CD4-positive, alpha-beta T cell (primary cell): ENCODE measurements at places on chromosomes 16 and 17.

DNA sequence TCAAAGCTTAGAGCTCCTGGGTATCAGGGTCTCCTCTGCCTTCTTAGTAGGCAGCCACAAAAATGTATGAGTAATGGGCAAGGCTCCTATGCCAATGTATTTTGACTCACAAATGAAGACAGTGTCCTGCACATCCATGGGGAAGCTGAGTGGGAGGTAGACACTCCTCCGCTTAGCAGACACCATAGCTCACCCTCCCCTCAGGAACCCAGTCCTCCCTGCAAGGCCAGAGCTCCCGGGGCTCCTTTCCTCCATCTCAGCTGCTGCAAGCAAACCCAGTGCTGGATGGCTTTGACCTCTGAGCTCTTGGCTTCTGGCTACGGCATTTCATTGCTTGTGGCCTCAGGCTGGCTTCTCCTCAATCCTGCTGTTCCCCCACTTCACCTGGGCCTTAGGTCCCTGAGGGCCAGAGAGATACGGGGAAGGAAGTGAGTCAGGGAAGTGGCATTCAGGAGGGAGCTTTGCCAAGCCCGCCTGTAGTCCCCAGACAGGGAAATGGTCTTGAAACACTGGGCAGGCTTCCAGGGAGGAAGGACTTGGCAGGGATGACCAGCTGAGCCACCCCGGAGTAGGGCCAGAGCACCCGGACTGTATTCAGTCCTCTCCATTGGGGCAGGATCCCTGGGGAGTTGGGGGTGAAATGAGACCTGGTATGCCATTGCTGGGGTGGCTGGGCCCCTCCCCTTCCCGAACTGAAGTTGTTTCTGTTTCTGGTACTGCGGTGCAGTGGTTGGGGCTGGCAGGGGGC, 4.5 kb downstream of the ABCC3 start:
- DNase-seq = no peak

DNA sequence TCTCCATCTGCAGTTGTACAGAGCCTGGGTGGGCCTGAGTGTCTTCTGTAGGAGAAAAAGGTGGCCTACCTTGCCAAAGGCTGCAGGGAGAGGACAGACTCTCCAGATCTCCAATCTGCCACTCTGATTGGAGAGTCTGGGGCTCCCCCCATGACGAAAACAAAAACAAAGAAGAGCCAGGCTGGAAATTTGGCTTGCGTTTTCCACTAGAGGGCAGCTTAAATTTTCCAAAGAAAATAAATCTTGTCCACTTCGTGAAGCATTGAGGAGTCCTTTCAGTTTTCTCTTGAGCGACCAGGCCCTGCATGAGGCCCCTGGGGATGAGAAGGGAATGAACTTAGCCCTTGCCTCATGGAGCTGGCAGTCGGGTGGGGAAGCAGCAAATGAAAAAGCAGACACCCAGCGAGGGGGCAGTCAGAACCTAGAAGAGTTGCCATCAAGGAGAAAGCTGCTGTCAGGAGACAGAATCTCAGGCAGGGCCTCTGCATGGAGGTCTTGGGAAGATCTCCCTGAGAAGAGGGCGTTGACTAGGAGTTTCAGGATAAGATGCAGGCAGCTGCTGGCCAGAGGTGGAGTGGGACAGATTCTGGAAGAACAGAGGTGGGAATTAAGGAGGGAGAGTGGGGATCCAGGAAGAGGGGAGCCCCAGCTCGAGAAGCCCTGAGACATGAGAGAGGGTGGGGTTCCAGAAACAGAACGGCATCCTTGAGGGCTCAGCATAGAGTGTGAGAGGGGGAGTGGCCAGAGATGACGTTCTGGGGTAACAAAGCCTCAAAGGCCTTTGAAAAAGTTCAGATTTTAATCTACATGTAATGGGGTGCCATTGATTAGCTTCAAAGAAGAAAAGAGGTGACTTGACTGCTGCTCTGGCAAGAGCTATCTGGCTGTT, 8.4 kb upstream of the SHCBP1 start:
- no peak for DNase-seq

GRCh38 chr17:80881306-80881705, 110.3 kb upstream of the CHMP6 start:
- no peak for DNase-seq

DNA sequence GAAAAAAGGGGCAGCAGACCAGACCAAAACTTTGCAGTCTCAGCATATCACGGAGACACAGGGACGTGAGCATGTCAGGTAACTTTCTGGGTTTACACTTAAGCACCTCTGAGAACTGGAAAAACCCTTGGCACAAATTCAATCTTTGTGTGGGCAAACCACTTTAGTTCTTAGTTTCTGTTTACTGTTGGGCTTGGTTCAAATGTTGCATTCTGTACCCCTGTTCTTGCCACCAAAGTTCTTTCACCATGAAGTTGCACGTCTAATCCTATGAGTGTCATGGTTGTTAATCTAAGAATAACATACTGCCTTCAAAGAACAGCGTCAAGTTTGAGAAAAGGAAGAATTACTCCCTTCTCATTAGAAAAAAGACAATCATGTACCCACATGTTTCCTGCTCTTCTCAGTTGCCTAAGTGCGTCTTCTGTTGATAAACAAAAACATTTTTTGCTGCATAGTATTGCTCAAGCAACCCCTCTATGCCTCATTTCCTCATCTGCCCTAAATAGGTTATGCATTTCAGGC, 11.6 kb downstream of the KRT33A start:
- peak; percentile 91 for DNase-seq

DNA sequence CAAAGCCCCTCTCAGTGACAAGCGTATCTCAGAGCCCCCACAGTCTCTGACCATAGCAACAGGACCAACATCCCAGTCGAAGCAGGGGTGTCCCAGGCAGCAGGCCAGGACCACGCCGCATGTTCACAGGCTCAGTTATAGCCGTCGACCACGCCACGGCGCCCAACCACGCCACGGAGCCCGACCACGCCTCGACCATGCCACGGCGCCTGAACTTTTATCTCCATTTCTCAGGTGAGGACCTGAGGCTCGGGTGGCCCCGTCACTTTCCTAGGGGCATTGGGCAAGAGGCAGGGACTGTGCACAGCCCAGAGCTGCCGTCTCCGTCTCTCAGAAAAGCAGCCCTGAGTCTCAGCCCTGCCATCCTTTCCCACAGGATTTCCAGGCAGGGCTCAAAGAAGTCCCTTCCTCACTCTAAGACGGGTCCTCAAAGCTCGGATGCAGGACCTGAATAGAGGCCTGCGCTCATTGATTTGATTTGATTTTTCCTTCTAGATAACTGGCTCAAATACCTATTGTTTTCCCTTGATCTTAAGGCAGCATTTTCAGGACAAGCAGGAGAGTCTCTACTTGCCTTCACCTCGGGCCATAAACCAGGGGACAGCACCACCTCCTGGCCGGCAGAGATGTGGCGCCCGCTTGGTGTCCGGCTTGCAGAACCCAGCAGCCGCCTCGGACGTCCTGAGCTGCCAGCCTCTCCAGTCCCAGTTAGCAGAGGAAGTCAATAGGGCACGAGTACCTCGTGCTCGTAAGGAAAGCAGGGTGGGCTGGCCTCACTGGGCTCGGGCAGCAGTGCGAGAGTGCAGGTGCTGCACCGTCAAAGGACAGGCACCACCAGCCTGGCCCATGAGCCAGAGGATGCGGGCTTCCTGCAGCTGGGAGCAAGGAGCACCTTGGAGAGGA, 38.8 kb downstream of the C16orf95 start:
- DNase-seq = peak; percentile 8

DNA sequence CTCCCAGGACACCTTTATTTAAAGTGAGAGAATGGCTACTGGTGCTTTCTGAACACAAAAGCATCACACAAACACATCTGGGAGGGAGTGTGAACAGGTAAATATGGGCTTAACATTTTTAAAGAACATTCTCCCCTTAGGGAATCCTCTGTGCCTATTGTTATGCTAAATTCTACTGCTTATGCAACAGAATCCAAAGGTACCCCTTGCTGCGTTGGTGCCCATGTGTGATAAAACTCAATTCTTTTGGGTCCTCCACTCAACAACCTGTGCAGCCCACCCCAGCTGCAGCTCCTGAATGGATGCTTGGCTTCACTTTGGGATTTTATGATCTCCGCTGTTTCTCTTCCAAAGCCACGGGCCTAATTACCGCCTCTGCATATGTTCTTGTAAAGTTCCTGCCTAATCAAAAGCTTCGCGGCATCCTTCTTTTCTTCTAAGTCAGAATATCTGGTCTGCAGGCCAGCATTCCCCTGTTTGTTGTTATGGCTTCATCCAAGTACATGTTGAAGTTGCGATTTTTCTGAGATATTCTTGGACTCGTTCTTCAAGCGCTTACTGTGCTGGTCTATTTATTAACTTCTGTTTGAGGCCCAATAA, 23.9 kb downstream of the RHBDL3 start:
- no peak for DNase-seq

GRCh38 chr17:29640981-29641642, 18.4 kb upstream of the CORO6 start:
- DNase-seq = no peak

DNA sequence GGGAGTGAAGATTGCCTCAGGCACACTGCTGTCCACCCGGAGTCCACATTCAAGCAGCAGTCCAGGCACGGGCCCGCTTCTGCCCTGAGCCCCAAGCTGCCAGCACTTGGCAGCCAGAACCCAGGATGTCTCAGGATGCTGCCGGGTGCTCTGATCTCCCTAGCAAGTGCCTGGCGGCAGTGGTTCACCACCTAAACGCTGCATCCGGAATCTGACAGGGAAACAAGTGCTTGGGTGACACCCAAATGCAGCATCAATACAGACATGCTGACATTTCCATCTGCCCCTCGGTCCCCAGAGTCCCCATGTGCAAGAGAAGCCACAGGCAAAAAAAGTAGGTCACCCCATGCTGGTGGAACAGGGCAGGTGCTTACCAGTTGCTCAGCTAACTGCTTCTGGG, 197.1 kb upstream of the RPL38 start:
- no peak for DNase-seq

DNA sequence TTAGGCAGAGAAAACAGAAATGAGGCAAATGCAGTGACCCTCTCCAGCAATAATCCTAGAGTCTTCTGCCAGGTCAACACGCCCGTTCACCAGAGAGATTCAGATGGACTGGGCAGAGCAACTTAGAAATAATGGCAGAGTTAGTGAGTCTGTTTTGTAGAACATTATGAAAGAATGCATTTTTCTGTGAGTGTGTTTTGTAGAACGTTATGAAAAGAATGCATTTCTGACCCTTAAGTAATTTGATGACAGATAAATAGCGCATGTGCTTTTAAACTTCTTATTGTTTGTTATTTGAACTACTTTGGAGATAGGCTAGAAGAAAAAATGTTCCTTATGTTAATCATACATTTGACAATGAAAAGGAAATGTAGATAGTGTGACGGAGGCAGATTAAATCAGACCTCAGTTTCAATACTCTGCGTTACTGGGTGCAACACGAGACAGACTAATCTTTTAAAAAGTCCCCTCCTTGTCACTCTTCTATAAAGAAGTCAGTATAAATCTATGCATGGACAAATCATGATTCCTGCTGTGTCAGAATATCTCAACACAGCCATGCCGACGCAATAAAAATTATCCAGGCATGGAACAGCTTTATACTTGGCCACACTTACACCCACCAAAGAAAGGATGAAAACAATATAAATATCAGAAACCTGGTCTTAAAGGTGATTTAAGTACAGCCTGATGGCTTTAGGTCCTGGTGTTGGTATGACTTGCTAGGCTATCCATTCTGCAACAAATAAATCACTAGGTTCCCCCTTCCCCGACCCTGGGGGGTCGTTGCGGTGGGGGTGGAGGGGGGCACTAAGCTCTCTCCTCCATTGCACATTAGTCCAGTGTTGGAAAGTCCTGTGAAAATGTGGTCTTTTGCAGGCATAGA, 47.8 kb downstream of the MARCHF10 start:
- DNase-seq = no peak

GRCh38 chr16:11350519-11350918, 5.3 kb downstream of the RMI2 start:
- DNase-seq = no peak

DNA sequence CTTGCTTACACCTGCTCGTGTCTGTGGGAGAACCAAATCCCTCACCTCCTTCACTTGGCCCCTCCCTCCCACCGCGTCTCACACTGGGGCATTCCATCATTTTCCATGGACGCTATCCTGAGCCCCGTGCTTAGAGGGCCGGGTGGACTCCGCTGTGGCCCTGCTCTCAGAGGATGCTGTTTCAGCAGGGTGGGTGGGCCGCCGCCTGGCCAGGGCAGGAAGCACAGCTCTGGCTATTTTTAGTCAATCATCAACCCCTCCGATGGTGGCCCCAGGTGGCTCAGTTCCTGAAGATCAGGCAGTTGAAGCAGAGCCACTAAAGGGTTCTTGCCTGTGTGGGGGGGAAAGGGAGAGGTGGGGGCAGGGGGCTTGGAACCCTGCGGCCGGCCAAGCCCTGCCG, 230.3 kb downstream of the ENGASE start:
- no peak for DNase-seq

DNA sequence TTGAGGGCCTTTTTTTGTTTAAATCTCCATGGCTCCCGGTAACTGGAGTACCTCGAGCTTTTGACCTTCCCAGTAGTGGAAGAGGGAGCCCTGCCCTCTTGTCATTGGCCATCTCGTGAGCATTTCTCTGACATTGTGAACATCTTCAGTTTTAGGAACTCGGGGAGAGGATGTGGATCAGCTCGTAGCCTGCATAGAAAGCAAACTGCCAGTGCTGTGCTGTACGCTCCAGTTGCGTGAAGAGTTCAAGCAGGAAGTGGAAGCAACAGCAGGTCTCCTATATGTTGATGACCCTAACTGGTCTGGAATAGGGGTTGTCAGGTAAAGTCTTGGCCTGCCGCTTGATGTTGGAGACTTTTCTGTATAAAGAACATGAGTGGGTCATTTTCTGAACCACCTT, 24.3 kb downstream of the NTAN1 start:
- no peak for DNase-seq

GRCh38 chr17:73683771-73684170, 39.5 kb upstream of the SDK2 start:
- DNase-seq = no peak

- DNase-seq = no peak
Measured at GRCh38 chr17:65892912-65893377, 299.0 kb downstream of the CEP112 start.

DNA sequence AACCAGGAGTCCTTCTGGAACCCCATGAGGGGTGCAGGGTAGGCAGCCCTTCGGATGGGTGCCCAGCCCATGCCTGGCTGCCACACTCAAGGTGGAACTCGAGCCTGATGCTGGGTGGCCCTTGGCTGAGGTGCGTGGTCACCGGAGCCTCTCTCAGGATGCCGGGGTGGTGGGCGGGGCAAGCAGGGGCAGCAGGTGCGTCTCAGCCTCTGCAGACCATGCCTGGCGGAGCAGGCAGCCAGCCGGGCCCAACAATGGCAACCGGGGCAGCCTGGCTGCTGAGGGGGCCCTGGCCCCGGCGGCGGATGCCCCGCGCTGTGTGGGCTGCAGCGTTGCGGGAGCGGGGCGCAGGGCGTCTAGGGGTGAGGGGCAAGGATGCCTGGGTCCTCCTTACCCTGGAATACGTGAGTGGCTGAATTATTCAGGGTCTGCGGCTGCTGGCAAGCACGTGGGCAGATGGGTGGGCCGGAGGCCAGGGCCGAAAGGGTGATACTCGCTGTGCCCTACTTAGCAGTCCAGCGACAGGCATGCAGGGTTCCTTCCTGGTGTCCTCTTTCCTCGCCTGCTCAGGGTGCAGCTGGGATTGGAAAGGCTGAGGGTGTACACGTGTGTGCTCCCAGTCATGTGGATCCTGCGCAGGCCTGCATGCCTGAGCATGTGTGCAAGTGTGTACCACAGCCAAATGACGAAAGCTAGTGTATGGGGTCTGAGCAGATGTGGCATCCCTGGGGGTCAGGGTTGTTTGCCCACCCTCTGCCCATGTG, 14.6 kb downstream of the MYO15A start:
- no peak for DNase-seq

GRCh38 chr16:75806487-75806886, 80.2 kb upstream of the CPHXL start:
- DNase-seq = no peak

GRCh38 chr17:47262586-47262985, 9.0 kb downstream of the ITGB3 start:
- DNase-seq = no peak
